Ammon's horn (tissue), 1 donor: ENCODE measurements at places on chromosomes 13 and 19.

GRCh38 chr13:35163674-35164073 lies 221.6 kb downstream of the NBEA start:
- no peak for DNase-seq

DNA sequence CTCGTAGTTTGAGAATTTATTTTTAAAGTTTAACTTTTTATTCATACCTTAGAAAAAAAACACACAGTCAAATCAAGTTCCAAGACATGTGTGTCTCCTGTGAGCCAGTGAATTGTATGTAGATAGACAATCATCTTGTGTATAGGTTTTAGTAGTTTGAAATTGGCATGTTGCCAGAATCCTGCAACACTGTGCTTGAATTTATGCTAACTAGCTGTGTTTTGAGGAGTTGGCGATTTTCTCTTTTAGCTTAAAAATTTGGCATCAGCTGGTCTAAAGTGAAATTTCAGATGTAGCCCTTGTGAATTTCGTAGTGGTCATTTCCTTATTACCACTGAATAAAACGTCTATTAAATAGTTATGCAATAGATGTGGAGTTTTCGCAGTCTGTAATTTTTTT lies 213.2 kb downstream of the ATP8A2 start:
- no peak for DNase-seq

GRCh38 chr19:51803967-51804366 lies 9.0 kb downstream of the FPR3 start:
- DNase-seq = no peak

- no peak for DNase-seq
Observed at GRCh38 chr13:21372530-21372929, 86.6 kb downstream of the ZDHHC20 start.

GRCh38 chr19:19026299-19026971 lies 6.9 kb downstream of the SUGP2 start:
- no peak for DNase-seq

DNA sequence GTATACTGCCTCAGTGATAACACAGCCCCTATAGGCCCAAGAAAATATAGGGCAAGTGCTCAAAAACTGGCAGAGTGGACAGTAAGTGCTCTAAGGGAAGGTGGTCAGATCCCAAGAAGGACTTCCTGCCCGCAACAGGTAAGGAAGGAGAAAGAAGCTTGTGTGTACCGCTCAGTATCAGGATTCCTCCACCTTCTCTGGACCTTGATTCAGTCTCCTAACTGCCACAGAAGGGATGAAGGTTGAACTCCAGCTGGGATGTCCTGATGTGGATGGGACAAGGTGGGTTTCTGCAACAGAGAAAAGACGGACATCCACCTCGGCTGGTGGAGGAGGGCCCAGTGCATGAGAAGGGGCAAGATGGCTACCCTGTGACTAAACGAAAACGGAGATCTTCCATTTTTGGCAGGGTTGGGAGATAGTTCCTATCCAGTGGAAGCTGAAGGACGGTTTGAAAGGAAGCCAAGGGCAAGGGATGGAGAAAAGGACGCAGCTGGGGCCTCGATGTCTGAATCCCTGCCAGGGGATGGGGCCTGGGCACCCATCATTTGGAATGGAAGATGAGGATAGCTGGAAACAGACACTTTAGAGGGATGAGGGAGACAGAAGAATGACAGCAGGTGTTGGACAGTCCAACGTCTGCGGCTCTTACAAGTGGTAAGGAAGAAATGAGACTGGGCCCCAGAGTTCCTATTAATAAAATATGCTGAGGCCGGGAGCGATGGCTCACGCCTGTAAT lies 1.3 kb upstream of the ATF5 start:
- no peak for DNase-seq

DNA sequence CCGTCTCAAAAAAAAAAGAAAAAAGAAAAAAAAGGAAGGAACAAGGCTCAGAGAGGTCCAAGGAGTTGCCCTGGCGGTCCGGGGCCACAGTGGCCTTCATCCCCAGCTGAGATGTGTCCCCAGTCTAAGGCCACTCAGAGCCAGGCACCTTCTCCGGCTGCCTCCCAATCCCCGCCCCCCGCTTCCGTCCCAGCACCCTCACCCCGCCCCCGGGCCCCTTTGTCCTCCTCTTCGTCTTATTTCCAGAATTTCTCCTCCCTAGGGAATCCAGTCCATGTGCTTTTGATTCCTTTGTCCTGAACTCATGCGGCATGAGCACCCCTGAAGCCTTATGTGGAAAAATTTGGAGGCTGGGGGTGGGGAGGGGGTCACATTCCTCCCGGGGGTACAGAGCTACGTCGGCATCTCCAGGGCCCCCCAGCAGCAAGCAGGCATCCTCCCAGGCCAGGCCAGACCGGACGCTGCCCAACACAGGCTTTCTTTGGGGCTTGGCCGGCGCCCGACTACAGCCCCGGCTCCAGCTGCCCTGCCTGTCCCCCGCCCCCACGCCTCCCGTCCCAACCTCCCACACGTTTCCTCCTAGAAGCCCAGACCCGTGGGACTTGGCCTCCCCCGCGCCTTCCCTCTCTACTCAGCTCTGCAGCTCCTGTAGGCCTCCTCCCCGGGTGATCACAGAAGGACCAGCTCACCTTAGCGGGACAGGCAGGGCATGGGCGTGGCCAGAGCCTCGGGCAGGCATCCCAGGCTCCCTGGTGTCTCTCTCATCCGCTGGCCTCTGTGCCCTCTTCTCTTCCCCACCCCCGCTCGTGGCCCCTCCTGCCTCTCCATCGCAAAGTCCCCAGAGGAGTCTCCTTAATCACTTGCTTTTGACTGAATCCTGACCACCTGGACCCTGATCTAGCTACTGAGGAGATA lies 17.8 kb upstream of the ADGRE5 start:
- DNase-seq = no peak
